ENCODE measurements at places on chromosomes 2 and 18.

GRCh38 chr18:39667905-39668304 is 2102.3 kb upstream of the CELF4 start:
- DNase-seq, result no peak

DNA sequence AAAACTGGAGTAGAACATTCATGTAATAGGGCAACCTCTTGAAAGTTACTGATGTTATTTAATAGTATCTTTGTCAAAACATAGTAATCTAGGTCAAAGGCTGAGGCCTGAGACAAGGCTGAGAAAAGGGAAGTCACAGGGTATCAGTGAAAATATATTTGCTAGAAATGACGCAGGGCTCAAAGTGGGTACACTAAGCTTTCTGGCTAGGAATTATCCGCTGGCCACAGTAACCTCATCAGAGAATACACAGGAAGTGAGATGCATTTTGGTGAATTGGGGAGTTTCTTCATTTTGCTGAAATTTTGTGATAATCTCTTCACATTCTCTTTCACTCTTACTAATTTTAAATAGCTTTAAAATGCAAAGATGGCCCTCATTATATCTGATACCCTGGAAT is 206.8 kb downstream of the OTX1 start:
- no peak for DNase-seq

DNA sequence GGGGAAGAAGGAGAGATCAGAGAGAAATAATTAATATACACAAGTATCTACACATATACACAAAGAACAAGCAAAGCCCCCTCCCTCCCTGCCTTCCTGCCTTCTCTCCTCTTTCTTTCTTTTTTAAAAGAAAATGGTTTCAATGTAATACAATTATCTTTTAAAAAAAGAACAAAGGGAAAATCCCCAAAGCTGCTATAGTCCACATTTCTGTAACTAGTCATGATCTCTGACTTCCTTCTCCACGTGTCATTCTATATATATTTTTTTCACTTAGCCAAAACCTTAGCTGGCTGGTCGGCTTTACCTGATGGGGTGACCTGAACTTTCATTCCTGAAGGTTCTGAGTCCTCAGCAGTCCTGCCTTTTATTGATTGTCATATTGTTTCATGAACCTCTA is 44.3 kb downstream of the MAP3K20 start:
- DNase-seq, result no peak

- DNase-seq, result no peak
Observed at GRCh38 chr2:166170356-166170755, 42.5 kb upstream of the SCN1A start.

DNA sequence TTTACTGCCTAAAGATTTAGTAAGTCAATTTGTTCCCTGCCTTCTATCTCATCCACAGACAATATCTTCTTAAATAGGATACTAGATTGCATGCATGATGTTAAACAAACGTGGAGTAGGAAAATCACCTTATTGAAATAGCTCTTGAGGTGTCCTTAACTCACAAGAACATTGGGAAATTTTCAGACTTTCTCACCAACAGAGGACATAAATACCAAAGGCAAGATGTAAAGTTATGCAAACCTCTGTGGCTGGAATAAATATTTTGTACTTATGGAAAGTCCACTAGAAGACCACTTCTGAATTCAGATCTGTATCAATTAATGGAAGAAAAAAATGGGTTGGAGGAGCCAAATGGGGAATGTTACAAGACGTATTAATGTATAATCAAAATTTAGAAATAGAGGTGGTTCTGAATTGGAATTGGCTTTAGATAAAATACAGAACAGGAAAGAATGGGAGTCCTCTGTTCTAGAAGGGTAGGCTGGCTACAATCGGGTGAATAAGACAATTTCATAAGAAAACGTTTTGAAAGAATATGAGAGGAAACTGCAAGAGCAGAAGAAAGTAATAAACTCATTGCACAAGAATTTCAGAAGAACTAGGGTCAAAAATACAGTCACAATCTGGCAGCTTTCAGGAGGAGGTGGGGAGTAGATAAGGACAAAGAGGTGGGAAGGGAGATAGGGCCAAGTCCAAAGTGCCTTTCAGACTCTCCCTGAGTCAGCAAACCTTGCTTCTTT is 69.3 kb upstream of the FN1 start:
- DNase-seq, result no peak

DNA sequence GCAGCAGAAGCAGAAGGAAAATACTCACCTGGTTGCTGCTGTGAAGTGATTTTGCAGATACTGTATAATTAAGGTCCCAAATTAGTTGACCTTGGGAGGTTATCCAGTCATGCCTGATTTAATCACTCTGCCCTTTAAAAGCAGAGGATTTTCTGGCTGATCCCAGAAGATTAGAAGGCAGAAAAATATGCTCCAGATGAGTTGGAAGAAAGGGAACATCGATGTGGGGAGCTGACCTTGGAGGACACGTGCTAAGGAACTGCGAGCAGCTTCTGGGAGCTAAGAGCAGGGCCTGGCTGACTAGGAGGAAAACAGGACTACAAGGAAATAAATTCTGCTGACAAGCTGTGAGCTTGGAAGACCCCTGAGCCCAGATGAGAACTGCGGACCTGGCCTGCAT is 13.3 kb upstream of the DYM start:
- DNase-seq, result no peak

- DNase-seq, result no peak
Observed at GRCh38 chr2:105445976-105446375, 47.1 kb upstream of the FHL2 start.

DNA sequence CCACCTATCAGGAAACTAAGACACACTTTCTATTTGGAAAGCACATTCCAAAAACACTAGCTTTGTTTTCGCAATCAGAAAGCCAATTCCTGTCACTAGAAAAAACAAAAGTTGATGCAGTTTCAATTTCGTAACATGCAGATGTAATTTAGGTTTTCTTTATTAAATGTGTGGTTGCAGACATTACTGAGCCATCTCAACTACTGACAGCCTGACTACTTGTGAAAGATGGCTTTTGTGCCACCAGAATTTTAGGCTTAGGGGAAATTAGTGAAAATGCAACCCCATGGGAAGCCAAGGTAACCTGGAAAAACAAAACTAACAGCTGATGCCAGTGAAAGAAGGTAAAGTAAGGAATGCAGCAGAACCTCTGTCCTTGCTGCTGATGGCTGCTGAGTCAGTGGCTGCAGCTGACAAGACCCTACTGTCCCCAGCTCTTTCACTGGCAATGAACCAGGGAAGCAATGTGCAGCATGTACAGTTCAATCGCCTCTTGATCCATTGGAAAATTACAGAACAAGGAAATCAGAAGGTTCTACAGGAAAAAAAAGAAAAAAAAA is 34.9 kb downstream of the FEZ2 start:
- no peak for DNase-seq

DNA sequence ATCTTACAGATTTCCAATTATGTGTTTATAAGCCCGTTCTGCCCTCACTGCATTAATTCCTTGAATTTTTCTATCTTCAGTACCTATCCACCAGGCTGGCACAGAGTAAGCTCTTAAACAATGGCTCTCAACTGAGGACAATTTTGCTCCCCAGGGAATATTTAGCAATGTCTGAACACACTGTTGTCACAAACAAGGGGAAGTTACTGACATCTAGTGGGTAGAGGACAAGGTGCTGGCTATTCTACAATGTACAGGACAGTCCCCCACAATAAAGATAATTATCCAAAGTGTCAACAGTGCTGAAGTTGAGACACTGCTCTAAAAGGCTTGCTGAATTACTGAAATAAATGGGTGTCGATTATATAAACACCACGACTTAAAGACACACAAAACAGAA is 5.0 kb downstream of the NDUFS1 start:
- DNase-seq, result no peak

DNA sequence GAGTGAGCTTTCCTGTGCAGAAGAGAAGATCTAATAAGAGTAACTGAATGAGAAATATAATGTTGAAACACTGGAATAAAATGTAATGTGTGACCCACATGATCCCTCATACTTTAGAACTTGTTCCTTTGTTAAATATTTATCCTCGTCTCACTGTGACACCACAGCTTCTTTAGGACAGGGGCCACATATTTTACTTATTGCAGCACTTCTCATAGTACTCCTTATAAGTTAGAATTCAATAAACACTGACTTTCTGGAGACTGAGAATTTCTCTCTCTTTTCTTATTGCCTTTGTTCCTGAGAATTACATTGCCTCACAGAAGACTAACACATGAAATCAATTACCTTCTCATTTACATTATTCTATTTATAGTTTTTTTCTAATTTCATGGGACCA is 1234.6 kb upstream of the CHAC2 start:
- no peak for DNase-seq

- no peak for DNase-seq
Observed at GRCh38 chr2:134327367-134327766, 73.5 kb downstream of the MGAT5 start.

DNA sequence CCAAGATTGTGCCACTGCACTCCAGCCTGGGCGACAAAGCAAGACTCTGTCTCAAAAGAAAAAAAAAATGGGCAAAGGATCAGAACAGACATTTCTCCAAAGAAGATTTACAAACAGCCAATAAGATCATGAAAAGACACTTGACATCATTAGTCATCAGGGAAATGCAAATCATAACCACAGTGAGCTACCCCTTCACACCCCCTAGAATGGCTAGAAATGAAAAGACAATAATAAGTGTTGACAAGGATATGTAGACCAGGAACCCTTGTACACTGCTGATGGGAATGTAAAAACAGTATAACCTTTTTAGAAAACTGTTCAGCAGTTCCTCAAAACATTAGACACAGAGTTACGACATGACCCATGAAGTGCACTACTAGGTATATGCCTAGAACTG is 18.4 kb upstream of the MTERF4 start:
- no peak for DNase-seq

DNA sequence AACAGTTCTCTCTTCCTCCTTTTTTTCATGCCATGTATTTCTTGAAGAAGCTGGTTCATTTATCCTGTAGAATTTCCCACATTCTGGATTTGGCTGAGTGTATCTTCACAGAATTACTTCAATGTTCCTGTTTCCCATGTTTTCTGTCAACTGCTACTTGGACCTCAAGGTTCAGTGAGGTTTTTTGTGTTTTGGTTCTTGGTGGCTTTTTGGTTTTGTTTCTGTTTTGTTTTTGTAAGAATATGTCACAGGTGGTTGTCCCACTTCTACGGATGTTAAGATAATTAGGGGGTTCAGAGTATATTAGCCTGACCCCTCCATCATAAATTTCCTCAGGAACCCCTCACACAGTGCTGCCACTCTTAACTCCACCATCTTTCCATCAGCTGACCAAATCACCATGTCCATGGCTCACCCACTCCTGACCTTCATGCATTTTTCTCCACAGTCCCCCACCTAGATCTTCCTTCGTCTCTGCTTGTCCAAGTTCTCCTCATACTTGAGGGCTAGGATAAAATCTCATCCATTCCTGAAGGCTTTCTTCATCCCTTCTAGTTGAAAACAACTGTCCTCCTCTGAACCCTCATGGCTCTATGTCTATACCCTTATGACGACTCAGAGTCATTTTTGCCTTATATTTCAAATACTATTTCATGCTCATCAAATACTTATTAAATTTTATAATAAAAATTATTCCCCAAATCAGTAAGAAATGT is 40.4 kb downstream of the PLEKHM3 start:
- no peak for DNase-seq

DNA sequence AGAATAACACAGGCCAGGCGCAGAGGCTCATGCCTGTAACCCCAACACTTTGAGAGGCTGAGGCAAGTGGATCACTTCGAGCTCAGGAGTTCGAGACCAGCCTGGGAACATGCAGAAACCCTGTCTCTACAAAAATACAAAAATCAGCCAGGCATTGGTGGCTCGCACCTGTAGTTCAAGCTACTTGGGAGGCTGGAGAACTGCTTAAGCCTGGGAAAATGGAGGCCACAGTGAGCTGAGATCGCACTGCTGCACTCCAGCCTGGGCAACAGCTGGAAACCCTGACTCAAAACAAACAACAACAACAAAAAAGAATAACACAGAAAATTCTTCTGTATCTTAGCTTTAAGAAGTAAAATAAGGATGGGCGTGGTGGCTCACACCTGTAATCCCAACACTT is 440.3 kb downstream of the LRATD1 start:
- DNase-seq, result no peak

- peak; percentile 46 for DNase-seq
Observed at GRCh38 chr2:128456281-128456680, 137.6 kb upstream of the HS6ST1 start.

GRCh38 chr18:12359515-12359927 is 17.5 kb downstream of the AFG3L2 start:
- no peak for DNase-seq

- DNase-seq, result no peak
Observed at GRCh38 chr2:54459037-54459441, 2.9 kb downstream of the SPTBN1 start.

GRCh38 chr2:191885098-191885497 is 38.2 kb upstream of the CAVIN2 start:
- no peak for DNase-seq

Measured in activated effector memory CD4-positive, alpha-beta T cell treated with anti-CD3 and anti-CD28 coated beads, Interleukin-2, amount 50 U/mL, for 16 hours (primary cell).